ENCODE measurements at places on chromosomes 5 and 9.

DNA sequence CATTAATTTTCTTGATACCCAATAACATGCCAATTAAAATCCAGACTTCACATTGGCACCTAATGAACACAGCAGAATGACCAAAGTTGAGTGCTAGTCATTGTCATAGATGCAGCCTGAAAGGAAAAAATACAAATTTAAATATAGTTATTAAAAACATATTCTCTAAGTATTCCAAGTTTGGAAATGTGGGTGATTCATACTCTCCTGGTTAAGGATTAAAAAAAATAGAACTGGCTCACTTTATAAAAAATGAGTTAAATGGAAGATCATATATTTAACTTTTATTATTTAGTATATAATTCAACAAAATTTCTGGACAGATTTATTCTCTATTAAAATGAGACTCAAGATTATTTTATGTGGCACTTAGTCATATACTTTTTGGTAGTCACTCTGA is 33.2 kb upstream of the RICTOR start:
- DNase-seq: no peak
- peaks cover 3% of the 10 kb centered on the region for H3K4me1 ChIP-seq
- H3K4me3 ChIP-seq: no peak overlapping the region
- peaks cover 33% of the 10 kb centered on the region for H3K36me3 ChIP-seq
- H3K27ac ChIP-seq: no peak overlapping the region

DNA sequence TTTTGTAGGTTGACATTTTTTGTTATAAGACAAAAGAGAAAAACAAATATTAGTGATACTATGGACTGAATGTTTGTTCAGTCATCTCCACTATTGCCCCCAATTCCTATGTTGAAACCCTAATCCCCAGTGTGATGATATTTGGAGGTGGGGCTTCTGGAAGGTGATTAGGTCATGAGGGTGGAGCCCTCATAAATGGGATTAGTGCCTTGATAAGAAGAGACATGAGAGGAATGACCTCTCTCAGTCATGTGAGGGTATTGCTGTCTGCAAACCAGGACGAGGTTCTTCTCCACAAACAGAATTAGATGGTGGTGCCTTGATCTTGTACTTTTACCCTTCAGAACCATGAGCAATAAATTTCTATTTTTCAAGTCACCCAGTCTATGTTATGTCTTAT is 34.5 kb upstream of the KLF9 start:
- H3K4me3 ChIP-seq: no peak overlapping the region
- no peak for DNase-seq
- peaks cover 1% of the 10 kb centered on the region for H3K36me3 ChIP-seq
- H3K27me3 ChIP-seq: no peaks in the 10 kb centered on the region

- DNase-seq: no peak
- H3K4me3 ChIP-seq: no peak overlapping the region
- H3K27me3 ChIP-seq: peaks cover 2% of the 10 kb centered on the region
- no peak overlapping the region for H3K27ac ChIP-seq
- peaks cover 8% of the 10 kb centered on the region for H3K36me3 ChIP-seq
- peaks cover 3% of the 10 kb centered on the region for H3K4me1 ChIP-seq
These were observed 5.6 kb upstream of the C5 start for GRCh38 chr9:121055642-121056143.

- H3K36me3 ChIP-seq: no peaks in the 10 kb centered on the region
- H3K27ac ChIP-seq: no peak overlapping the region
- no peaks in the 10 kb centered on the region for H3K4me1 ChIP-seq
- DNase-seq: no peak
- H3K27me3 ChIP-seq: peaks cover 23% of the 10 kb centered on the region
These were observed 17.4 kb downstream of the CNTFR start for GRCh38 chr9:34572092-34572491.

- H3K27ac ChIP-seq: no peak overlapping the region
- no peak overlapping the region for H3K4me3 ChIP-seq
- H3K4me1 ChIP-seq: peaks cover 1% of the 10 kb centered on the region
These were observed 180.9 kb upstream of the ANKRD55 start for GRCh38 chr5:56414066-56414465.

DNA sequence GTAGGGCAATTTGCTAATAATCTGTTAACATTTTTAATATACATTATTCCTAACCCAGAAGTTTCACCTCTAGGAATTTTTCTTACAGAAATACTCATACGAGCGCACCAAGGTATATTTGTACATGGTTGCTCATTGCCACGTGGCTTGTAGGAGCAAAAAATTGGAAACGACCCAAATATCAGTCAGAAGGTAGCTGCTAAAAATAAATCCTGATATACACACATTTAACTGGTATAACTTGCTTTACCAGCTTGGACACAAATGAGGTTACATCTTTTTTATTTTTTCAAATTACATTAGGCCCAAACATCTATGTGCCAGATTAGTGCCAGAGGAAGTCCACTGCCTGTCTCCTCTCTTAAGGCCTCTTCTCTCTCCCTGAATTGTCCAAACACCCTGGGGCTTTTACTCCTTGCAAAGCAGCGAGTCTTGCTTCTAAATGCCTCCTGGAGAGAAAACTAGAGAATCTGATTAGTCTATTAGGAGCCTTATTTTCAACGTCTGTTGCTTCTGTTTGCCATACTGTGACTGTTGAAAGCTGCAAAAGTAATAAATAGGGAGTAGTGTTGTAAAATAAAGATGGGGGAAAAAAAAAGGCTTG is 92.0 kb upstream of the SSBP2 start:
- H3K4me3 ChIP-seq: no peak overlapping the region
- no peaks in the 10 kb centered on the region for H3K27me3 ChIP-seq
- H3K27ac ChIP-seq: no peak overlapping the region
- DNase-seq: no peak

- peaks cover 3% of the 10 kb centered on the region for H3K4me1 ChIP-seq
- H3K36me3 ChIP-seq: no peaks in the 10 kb centered on the region
- H3K27me3 ChIP-seq: peaks cover 61% of the 10 kb centered on the region
- no peak overlapping the region for H3K27ac ChIP-seq
- no peak overlapping the region for H3K4me3 ChIP-seq
These were observed 72.1 kb upstream of the ARAP3 start for GRCh38 chr5:141753971-141754713.

Measured in activated naive CD8-positive, alpha-beta T cell treated with anti-CD3 and anti-CD28 coated beads, Interleukin-2, amount 10 ng/mL, durations not matched to agents 7 days and 5 days (primary cell).